CD4-positive, alpha-beta T cell treated with Interleukin-12 subunit alpha and Interleukin-12 subunit beta, for 1 hour (primary cell): ENCODE measurements at places on chromosomes 5 and 9.

DNA sequence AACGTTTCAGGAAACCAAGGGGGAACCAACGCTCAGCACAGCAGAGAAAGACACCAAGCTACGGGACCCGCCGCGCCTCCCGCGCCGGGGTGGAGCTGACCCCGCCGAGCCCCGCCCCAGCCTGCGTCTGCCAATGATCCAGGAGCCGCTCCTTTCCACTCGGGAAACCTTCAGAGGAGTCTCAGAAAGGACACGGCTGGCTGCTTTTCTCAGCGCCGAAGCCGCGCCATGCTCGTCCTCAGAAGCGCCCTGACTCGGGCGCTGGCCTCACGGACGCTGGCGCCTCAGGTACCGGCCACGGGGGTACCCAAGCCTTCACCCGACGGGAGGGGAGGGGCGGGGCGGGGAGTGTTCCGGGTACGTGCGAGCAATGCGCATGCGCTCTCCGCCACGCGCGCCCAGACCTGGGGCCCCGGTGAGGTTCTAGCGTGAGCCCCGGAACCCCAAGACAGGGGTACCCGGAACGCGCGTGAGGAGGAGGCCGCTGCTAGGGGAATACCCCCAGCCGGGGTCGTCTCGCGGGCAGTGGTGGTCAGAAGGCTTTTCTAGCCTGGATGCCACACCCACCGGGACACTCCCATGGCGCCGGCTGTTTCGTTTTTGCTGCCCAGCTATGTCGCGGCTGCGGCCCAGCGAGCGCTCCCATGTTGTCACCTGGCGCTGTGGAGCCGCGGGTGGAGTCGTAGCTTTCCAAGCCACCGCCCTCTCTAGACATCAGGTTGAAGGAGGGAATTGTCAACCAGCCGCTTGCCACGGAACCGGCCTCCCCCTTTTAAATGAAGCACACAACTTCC lies at the start of gene NIPSNAP3A:
TSS of gene NIPSNAP3A (plus strand) at position 119 of the 794 bp plus-strand sequence. CDS start at position 229, 110 bp downstream.
- peak; percentile 89 for DNase-seq

DNA sequence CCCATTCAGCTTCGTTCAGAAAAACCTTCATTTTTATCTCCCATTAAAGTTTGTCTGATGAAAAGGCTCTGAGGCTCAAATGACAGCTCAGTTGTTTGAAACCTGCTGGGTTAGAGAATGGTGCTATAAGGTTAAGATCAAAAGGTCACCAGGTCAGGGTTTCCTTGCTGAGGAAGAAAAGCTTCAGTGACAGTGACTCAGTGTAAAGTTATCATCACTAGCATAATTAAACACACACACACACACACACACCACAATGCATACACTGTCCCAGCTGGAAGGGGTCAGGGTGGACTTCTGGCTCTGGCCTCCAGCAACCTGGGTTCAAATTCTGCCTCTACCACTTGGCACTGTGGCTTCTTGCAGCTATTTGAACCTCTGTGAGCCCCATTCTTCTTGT lies 281.1 kb downstream of the DOCK8 start:
- no peak for DNase-seq

DNA sequence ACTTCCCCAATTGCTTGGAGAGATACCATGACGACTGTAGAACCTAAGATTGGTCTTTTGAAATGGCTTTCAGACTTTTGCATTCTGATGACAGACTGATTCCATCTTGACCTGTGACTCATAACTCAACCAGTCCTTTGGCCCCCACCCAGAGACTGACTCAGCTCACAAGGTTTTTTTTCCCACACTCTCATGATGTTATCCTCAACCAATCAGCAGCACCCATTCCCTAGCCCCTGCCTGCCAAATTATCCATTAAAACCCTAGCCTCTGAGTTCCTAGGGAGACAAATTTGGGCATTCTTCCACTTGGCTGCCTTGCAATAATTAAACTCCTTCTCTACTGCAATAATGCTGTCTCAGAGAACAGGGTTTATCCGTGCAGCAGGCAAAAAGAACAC lies 1263.3 kb upstream of the CDH9 start:
- no peak for DNase-seq

DNA sequence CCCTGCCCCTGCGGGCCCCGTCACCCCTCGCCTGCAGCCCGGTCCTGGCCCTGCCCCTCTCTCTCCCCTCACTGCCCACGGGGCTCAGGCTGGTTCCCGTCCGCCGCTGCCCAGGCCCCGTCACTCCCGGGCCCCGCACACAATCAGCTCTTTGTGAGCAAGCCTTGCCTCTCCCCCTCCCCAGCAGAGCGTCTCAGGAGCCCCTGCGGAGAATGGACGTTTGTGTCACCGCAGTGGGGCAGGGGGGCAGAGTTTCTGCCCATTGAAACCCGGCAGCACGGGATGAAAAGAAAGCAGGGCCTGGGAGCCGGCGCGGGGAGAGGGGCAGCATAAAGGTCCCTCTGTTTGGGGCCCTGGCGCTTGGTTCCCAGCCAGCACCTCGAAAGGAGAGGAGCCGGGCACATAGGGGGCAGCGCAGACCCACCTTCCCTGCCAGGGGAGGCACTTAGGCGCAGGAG lies 13.5 kb upstream of the NUP214 start:
- no peak for DNase-seq

GRCh38 chr9:459491-460444 lies 245.1 kb downstream of the DOCK8 start:
- peak; percentile 20 for DNase-seq
